ENCODE measurements at places on chromosomes 2 and 18.
A peak's percentile ranks its signal among the peaks of the same experiment; 100 is the strongest.

DNA sequence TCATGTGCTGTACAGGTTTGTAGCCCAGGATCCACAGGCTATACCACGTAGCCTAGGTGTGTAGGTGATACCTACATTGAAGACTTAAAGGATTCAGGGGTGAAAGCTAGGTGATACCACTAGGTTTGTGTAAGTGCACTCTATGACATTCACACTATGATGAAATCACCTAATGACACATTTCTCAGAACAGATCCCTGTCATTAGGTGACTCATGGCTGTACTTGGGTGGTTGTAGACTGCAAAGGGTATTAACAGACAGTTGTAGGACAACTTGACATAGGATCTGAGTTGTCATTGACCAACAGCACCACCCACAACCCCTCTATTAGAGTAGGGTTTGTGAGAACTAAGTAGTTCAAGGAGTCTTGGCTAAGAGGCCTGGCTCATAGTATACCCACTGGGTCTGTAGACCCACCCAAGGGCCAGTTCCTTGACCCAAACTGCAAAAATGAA is 27.7 kb upstream of the SMCHD1 start:
- DNase-seq: peak; percentile 53

DNA sequence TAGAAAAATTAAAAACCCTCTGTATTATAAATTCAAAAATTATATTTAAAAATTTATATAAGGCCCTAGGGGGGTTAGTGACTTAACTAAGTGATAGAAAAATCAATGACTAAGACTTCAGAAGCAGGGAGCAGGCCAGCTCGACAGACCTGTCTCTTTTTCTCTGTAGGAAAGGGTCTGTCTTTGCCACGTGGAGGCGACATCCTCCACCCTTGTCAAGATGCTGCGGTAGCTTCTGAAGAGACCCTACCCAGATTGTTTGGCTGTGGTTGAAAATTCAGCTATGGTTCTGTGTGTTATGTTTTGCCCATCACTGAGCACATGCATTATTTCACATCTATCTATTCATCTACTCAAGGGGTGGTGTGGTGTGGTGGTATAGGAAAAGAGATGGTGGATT is 8.2 kb upstream of the SLC4A3 start:
- DNase-seq: no peak

DNA sequence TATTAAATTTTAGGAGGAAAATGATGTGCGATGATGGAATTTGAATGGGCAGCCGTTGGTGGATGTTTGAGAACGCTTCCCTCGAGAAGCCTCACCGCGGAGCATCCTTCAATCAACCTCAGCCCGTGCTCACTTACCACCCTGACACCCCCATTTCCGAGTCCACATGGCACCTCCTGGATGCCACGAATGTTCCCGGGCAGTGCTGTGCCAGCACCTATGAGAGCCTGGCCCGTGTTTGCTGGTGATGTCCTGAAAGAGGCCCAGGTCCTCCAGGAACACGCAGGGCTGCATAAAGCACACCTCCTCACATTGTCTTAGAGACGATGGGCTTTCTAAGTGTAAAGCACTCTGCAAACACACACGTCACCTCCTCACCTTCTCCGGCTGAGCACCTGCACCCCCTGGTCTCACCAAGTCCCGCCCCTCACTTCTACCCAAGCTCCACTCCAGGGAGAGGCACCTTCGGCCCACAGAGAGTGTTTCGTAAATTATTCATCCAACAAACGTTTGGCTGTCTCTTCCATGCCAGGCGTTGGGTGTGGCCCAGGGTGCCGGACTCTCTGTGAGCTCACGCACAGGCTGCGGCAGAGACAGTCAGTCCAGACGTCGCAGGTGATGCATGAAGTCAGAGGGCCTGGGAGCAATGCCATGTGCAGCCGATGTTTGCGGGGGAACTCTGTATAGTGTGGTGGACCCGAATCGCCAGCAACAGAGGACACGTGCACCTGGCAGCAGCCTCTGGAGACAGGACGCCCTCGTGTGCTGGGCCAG is 150.0 kb downstream of the TPO start:
- DNase-seq: no peak

DNA sequence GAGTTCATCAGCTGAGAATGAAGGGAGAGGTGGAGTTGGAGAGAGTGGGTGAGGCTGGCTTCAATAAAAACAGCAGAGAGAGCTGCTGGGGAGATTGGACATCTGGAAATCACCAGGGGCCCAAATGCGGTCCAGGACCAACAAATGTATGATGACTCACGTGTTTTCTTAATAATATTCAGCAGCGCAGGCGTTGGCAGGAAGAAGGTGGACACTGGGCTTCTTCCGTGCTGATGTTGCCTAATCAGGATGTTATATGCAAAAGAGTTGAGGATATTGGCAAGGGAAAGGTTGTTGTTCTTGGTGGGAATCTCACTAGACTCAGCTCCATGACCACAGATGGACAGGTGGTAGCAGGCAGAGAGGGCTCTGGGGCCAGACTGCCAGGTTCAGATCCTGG is 12.8 kb upstream of the PLA2R1 start:
- no peak for DNase-seq

- no peak for DNase-seq
Measured at GRCh38 chr2:198788676-198789075, 669.1 kb downstream of the SATB2 start.

- no peak for DNase-seq
Measured at GRCh38 chr18:35289293-35289692, 736 bp downstream of the ZSCAN30 start.
